ENCODE measurements at places on chromosomes 7 and 10. TPM values are rescaled to one million over a fixed set of nuclear protein-coding genes. Genes with fewer than 3 reads are reported as not detected.

MMP21 gene
- not detected for total RNA-seq

CNNM1 gene
- total RNA-seq: under 0.01 TPM

ZP3 gene
- total RNA-seq: 12.8 TPM

AOAH gene
- total RNA-seq: not detected

KBTBD2 gene
- total RNA-seq: 26.6 TPM

UBTD1 gene
- total RNA-seq: 12.4 TPM

DPYSL4 gene
- 0.13 TPM for total RNA-seq

CDHR3 gene
- total RNA-seq: 0.51 TPM

DKK1 gene
- total RNA-seq: 13.6 TPM

NKX1-2 gene
- 2.1 TPM for total RNA-seq

FOXI2 gene
- total RNA-seq: not detected

FAM25A gene
- total RNA-seq: 4.7 TPM

SLC13A1 gene
- not detected for total RNA-seq

BBS9 gene
- total RNA-seq: 4.5 TPM

ZNF853 gene
- total RNA-seq: 0.53 TPM

MBLAC1 gene
- total RNA-seq: 1.2 TPM

TMEM196 gene
- not detected for total RNA-seq

ZNF485 gene
- total RNA-seq: 4.7 TPM

CCDC126 gene
- total RNA-seq: 12.7 TPM

LIPJ gene
- not detected for total RNA-seq

SFTPD gene
- 0.79 TPM for total RNA-seq

TMEM130 gene
- not detected for total RNA-seq

PNPLA8 gene
- total RNA-seq: 26.3 TPM

CYCS gene
- total RNA-seq: 80.0 TPM

PKD2L1 gene
- not detected for total RNA-seq
